ENCODE measurements at places on chromosomes 2 and 18.

DNA sequence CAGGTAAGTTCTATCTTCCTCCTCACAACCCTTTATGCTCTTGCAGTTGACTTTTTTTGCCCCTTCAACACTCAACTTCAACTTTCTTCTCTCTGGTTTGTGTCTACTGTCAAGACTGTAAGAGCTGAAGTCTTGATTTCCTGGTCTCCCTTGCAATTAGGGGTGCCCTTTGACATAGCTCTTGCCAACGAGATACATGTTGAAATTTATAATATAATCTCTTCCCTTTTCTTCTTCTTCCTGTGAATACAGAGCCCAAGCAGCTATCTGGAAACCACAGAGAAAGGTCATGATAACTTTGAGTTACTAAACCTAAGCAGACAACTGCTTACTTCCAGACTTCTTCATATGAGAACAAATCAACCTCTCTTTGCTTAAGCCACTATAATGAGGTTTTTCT is 163.5 kb downstream of the MC4R start:
- DNase-seq: no peak

DNA sequence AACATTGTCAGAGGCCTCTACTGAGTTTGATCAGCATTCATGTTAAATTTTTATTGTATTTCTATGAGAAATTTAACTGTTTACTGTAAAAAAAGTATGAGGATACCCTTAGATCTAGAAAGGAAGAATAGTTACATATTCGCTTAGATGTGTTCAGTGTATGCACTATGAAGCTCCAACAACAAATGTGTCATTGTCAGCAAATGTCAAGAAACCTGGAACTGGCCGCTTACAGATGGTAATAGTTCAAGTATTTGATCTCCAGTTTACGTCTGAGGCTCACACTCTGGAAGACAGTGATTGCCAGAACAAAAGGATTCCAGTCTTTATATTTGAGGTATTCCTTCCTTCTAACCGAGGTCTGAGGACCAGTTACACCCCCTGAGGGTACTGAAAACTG is 921.2 kb upstream of the LRRTM1 start:
- no peak for DNase-seq

DNA sequence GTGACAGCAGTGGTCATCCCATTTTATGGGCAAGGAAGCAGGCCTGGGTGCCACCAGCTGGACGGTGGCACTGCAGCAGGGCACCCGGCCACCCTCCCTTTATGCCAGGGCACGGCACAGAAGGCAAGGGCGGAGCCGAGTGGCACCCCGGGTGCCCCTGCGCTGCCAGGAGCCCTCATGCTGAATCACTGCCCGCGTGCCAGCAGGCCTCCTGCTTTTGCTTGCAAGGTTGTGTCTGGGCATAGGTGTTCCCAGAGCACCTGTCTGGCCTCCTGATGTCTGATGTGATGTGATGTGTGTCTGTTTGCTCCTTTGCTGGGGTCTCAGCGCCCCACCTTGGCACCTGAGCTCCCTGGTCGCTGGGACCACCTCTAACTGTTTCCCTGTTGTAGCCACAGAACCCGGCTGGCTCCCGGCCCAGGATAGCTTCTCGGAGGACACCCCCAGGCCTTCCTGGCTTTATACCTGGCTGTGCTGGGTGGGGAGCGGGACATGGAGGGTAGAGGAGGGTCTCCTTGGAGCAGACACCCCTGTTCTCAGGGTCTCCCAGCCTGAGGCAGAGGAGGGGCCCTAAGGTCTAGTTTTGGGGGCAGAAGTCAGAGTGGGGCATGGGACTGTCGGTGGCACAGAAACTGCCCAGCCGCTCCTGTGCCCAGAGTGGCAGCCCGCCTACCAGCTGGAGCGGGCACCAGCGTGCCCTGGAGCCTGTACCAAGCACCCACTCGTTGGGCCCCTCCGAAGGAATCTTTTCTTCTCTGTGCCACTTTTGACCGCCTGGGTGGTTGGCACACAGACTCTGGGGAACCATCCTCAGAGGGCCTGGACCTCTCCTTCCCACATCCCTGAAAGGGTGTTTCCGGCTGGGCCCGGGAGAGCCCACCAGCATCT is 3.6 kb downstream of the GPC1 start:
- DNase-seq: no peak

DNA sequence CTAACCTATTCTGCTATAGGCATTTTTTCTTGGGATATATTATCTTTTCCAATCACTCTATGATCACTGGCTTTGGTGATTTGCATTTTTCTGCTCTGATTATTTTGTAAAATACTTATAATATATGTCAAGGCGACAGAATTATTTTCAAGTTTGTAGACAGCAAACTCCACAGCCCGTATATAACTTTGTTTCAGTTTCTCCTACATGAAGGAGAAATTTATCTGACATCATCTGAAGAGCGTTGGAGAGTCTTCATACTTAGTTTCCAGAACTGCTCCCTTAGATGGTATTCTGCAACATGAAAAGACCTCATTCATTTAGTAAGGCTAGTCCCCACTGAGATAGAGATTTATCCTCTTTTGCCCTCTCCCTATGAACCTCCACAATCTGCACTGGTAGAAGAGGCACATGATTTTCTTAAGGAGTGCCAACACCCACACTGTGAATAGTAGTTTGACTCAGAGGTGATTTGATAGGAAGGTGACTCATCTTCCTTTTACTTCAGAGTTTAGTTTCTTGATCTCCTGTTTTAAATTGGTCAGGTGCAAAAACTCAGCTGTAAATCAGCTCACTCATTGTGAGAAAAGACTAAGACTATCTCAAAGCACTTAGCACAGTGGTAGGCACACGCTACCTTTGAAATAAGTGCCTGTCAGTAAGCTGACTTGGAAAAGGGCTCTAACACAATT is 1848.6 kb upstream of the CELF4 start:
- no peak for DNase-seq

DNA sequence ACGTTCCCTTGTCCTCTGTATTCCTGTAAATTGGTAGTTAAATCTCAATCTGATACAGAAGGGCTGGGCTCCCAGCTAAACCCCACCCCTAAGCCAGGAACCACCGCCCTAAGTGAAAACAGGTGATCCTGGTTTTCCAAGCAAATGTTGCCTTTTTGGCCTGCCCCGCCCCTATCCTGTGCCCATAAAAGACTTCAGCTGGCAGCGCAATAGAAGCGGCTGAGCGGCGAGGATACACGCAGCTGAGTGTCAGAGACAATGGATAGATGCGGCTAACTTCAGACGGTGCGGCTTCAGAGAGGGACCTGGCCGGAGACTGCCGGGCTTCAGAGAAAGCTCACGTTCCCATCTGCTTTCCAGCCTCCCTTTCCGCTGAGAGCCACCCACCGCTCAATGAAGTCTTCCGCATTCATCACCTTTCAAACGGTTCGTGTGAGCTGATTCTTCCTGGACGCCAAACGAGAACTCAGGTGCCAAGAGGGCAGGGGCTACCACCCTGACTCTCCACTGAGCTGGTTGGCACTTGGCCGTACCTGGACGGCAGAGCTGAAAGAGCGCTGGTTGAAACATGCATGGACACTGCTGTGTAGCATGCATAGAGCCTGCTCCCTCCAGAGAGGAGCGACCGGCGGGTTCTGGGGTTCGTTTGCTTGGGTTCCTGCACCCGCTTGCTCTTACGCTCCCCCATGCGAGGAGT is 49.5 kb upstream of the POLE4 start:
- no peak for DNase-seq
